KBM-7 (cell line): ENCODE measurements at places on chromosomes 13 and 19.

DNA sequence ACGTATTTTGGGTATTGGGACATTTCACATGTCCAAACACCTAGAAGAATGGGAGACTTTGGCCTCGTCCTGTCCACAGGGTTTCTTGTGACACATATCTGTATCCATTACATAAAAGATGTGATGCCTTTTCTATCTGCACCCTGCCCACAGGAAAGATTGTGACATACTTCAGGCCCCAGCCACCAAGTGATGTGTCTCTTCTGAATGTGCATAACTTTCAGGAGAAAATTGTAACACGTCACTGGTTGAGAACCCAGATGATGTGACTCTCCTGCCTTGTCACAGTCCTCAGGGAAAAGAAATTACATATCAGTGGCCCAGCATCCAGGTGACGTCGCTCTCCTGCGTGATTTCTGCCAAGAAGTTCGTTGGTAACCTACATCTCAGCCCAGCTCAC, 21.0 kb upstream of the ZNF681 start:
- DNase-seq, result no peak

- no peak for DNase-seq
These were observed 19.8 kb downstream of the PEPD start for GRCh38 chr19:33501693-33502356.

- DNase-seq, result no peak
These were observed 7.4 kb downstream of the FGF14 start for GRCh38 chr13:102394158-102395053.

DNA sequence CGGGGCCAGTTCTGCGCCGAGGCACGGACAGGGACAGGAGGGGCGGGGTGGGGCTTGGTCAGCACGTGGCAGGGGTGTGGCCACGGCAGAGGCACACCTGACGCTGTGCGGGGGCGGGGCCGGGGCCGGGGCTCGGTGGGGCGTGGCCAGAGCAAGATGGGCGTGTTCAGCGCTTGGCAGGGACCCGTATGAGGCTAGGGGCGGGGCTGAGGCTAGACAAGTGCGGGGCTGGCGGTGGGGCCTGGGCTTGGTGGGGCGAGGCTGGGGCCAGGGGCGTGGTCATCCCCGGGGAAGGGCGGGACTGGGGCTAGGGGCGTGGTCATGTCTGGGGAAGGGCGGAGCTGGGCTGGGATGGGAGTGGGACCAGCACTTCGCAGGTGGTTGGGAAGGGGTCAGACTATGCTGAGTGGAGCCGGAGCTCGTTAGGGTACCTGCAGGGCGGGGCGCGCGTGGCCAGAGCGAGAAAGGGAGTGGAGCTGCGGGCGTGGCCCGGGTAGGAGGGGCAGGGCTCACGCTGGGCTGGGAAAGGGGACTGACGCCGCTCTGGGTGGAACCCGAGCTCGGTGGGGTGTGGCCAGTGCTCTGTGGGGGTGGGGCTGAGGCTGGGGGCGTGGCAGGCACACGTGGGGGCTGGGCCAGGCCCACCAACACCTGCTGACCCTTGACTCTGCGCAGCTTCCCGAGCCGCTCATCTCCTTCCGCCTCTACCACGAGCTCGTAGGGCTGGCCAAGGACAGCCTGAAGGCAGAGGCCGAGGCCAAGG, 12.8 kb downstream of the POLR2E start:
- no peak for DNase-seq

- DNase-seq, result no peak
These were observed 398.9 kb downstream of the GPC6 start for GRCh38 chr13:93625536-93625935.

GRCh38 chr13:79918620-79919019, 422.3 kb downstream of the SPRY2 start:
- DNase-seq, result peak; percentile 8

DNA sequence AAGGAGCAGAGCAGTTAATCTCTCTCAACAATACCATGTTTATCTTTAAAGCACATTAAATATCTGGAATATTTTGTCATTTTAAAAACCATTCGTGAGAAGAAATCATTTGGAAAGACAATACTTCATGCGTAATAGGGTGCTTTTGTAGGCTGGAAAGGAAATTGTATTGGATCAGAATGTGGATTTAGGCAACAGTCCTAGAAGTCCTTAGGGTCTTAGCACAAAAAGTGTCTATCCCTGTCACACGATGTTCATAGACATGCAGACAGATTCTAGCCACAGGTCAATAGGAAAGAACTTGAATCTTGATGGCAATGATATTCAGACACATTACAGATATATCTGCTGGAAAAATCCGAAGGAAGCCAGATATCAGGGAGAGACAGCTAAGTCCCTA, 156.0 kb downstream of the KCTD12 start:
- no peak for DNase-seq

GRCh38 chr19:49145573-49146407, 9.4 kb downstream of the HRC start:
- peak; percentile 91 for DNase-seq

DNA sequence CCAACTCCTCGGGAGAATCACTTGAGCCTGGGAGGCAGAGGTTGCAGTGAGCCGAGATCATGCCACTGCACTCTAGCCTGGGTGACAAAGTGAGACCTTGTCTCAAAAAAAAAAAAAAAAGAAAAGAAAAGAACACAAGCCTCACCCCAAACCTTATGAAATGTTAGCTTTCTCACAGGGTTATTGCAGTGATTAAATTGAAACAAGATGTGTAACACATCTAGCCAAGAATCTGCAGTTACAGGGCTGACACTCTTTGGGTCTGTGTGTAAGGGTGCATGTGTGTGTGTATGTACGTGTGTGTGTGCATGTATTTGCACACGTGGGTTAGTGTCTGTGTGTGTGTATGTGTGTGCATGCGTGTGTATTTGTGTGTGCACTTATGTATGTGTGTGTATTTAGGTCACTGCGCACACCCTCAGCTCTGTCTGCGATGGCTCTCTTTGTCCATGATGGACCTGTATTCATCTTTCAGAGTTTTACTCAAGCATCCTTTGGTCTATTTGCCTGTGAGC, 336.3 kb downstream of the UQCRFS1 start:
- no peak for DNase-seq

DNA sequence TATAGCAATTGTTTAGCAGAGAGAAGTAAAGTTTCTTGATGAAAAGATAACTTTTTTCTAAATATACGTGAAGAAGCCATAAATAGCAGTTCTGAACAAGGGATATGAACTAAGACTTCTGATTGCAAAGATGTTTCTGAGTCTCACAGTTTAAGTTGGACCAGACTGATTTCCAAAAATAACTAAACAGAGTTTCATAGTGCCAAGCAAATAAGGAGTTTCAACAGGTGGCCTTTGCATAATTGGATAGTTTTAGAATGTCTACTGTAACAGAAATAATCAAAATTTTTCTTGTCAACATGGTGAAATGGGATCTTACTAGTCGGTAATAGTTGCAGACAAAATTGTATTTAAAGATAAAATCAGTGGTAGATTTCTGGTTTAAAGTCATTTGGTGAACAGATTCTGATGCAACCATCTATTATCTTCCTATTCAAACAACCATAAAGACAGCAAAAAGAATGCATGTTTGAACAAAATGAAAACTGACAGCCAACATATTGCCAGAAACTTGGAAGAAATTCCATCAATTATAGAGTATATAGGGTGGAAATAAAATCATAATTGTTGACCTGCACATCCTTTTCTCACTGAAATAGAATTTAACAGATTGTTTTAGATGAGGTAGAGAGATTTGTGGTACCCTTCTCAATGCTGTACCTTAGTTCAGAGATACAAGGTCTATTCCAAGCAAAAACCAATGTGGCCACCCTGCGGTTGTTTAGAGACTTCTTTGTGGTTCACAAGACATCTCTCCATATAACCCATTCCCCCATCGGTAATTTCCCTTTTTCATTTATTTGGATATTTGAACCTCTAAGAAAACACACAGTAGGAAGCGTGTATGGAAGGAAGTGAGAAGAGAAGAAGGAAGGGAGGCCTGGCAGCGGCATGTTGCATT, 275.3 kb downstream of the COG6 start:
- no peak for DNase-seq

DNA sequence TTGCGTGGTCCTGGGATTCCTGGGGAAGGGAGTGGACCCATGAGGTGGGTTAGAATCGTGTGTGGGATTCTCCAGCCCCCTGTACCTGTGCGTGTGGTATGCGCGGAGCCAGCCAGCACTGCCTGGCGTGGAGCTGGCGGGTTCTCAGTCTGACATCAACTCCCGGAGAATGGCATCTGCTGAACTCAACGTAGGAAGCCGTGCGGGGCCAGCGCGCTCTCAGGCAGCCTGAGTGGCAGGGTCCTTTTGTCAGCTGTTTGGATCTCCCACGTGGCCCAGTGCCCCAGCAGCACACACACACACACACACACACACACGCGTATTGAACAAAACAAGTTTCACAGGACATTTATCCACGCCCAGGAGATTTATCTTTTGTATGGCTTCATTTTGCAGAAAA, 28.1 kb downstream of the ATP4B start:
- no peak for DNase-seq

- no peak for DNase-seq
These were observed 126.6 kb upstream of the KLF5 start for GRCh38 chr13:72932250-72932649.

GRCh38 chr19:13097033-13097462, 5.6 kb downstream of the LYL1 start:
- DNase-seq, result peak; percentile 60

DNA sequence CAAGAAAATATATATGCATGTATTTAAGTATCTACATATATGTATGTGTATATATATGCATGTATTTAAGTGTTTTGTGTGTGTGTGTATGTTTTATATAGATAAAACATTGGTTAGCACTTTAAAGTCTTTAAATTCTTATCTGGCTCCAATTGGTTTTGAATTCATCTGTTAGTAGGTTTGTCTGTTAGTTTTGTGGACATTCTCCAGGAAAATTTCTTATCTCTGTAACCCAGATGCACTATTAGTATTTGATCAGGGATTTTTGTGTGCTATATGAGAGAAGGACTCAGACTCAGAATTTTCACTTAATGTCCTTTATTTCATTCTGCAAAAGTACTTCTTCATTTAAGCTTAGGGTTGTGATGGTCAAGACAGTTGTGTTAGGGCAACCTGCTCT, 103.1 kb downstream of the ITGBL1 start:
- no peak for DNase-seq

DNA sequence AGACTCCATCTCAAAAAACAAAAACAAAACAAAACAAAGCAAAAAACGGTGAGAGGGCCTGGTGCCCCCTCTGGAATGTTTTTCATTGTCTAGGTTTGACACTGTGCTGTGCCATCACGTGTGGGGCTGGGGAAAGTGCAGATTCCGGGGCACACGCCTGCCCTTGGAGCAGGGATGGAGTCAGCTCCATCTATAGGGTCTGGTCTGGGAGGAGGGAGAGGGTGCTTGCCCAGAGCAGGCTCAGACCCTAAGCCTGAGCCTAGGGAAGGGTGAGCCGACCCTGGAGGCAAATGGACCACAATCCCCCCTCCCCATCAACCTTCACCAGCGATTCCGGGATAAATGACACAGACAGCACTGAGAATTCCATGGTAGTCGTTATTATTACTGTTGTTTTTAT, 10.9 kb upstream of the ZBTB32 start:
- no peak for DNase-seq

DNA sequence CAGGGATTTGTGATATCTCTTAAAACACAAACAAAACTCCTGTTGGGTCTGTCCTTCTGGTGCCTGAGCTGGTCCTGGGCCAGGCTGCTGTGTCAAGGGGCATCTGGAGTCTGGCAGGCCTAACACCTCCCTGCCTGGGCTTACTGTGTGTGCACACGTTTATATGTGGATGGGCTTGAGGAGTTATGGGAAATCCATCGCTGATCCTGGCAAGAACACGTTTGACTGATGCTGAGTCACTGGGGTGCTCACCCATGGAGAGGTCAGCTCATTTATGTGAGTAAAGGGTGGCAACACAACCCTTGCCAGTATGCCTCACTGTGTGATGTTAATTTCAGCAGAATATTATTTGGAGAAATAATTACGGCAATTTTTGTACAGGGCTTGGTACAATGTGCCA, 44.5 kb upstream of the PCDH8 start:
- no peak for DNase-seq

DNA sequence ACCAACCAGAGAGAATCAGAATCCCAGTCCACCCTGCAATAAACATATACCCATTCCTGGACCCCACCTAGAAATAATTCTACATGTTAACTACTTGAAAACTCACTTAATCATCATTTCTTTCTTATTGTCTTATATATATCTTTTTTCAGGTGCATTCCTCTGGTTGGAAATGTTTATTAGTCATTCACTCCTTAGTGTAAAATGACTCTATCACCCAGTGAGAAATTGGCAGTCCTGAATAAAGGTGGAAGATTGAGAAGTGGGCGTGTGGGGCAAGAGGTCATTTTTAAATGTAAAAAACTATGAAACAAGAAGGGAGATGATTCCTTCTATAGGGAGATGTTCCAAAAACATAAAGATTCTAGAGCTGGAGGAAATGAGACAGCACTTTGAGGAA, 101.2 kb upstream of the MBNL2 start:
- DNase-seq, result no peak

DNA sequence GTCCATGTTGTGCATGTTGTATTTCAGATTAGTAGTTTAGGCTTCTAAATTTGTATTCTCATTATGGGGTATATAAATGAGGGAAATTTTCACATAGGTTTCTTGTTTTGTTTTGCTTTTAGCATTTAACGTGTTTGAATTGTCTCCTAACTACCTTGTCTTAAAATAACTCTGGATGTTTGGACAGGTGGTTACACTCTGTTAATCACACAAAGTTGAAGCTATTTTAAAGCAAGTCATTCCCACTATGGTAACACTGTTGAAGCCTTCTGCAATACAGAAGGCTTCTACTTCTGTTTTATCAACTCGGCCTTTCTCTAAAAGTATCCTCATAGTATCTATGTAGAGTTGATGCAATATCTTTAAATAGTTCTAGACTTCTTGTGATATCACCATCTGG, 245.3 kb upstream of the HTR2A start:
- no peak for DNase-seq

DNA sequence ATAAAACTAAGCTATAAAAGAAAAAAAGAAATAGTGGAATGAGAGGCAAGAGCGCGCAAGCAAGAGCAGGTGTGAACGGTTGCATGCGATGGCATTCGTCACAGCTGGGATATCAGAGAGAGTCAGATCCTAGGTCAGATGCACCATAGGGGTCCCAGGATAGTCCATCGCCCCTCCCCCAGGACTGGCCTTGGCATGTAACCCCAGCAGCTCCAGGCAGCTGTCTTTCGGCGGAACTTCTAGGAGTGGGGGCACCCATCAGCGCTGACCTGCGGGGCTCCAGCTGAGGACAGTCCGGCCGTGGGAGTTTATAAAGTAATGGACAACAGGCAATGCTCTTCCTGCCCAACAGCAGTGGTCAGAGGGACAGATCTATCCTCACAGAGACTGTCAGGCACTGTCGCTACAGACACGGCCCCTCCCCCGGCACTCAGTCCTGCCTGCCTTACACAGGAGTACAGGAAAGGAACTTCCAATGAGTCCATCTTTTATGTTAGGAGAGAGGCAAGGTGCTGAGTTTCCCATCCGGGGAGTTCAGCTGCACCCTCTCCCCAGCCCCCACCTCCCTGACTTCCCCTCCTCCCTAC, 1.4 kb downstream of the SIAH3 start:
- DNase-seq, result no peak

GRCh38 chr19:41545547-41545946, 30.4 kb upstream of the CEACAM21 start:
- DNase-seq, result peak; percentile 68
